ENCODE measurements at places on chromosomes 3 and 15.

GRCh38 chr3:39592311-39593050 lies 125.0 kb downstream of the MOBP start:
- no peak for DNase-seq

- DNase-seq: no peak
Measured at GRCh38 chr15:98745179-98745578, 96.8 kb downstream of the IGF1R start.

GRCh38 chr3:78785004-78785403 lies 982.8 kb downstream of the ROBO1 start:
- no peak for DNase-seq

DNA sequence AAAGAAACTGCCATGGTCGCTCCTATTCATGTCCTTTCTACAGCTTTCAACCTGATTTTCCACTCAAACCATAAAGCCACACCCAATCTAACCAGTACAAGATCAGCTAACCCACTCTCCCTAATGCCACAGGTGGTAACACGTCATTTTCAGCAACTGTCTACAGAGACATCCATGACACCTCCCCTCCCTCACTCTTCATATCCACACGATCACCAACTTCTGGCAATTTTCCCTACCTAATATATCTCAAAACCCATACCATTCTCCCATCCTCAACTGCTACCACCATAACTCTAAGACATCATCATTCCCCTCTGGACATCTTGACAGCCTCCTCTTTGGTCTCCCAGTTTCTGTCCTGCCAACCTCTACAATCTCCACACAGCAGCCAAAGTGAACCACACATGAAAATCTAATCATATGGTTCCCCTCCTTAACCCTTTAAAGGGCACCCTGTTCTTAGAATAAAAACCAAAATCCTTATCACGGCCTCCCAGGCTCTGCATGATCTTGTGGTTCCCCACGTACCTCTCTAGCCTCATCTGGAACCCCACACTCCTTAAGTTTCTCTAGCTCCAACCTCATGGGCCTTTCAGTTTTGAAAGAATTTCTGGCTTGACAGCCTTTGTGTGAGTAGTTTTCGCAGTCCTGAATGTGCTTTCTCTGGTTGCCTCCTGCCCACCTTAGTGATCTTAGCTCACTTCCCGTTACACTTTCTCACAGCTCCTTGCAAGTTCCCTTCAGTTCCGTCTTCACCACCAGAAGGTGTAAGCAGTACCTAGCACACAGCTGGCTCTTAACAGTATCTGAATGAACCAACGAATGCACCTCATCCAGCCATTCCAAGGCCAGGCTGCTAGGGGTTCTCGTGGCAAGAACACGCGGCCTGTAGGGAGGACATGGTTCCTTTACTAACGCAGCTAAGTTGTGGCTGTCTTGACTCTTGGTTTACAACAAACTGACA lies 33.4 kb downstream of the SPINK8 start:
- DNase-seq: no peak

DNA sequence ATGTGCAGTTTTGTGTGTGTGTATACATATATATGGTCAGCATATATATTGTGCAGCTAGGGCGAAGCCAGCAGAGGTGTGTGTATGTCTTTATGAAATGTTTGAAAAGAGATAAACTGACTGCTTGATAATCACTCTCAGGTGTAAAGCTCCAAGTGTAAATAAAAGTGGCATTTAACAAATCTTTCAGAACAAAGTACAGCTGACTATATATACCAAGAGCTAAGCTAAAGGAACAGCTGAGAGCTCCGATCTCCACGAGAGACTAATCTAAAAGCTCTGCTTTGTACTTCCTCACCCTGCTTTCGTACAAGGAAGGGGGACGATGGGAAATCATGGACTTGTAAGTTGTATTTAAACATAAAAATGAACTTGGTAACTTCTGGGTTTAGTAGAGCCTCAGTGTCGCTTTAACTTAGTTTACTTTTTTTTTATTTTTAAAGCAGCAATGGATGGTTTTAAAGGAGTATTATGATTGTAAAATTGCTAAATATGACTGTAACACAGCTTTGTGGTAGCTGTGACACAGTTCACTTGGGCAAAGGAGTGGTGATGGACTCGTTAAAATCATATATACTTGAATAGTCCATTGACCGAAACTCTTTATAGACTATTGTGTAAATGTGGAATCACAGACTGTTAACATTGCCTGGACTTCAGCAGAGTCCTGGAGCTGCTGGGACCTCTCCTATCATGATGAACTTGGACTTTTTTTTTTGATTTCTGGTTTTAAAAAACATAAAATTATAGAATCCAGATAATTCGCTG lies 11.4 kb upstream of the ITPKA start:
- no peak for DNase-seq

DNA sequence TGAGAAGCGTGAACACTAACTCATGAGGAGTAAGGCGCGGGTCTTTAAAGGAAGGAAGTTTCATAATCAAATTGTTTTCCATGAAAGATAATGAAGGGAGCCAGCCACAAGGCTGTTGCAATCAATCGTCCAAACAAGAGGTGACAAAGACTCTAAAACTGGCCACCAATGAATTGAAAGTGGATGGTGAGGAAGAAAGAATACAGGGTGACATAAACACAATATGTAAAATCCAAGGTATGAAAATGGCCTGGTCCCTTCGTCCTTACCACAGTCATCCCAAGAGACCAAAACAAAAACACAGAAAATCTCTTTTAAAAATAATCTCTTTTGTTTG lies 12.0 kb downstream of the CD86 start:
- DNase-seq: no peak

- no peak for DNase-seq
Measured at GRCh38 chr3:187758318-187758955, 13.2 kb upstream of the BCL6 start.

DNA sequence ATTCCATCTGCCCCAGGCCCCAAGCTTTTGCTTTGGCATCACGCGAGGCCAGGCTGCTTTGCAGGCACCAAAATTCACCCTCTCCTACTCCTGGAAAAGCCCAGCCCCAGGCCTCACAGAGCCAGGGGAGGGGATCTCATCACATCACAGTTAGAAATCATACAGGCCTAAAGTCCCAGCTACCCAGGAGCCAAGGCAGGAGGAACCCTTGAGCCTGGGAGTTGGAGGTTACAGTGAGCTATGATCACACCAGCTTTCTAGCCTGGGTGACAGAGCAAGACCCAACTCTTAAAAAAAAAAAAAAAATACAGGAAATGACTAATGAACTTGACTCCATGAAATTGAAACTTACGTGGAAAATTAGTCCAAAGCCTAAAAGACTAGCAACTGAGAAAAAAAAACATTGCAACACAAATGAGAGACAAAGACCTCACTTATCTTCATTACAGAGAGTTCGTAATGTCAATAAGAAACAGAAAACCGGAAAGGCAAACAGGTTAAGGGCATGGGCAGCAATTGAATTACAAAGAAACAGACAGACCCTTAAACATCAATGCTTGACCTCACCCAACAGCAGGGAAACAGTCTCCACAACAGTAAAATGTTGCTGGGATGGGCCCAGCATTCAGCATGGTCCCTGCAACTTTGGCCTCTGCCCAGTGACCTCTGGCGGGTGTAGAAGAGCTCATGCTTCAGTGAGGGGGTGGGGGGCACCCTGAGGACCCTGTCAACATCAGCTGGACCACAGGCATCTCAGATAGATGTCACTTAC lies 151.5 kb downstream of the LRRK1 start:
- DNase-seq: no peak

- DNase-seq: no peak
Measured at GRCh38 chr3:31743331-31744089, 210.8 kb downstream of the STT3B start.

DNA sequence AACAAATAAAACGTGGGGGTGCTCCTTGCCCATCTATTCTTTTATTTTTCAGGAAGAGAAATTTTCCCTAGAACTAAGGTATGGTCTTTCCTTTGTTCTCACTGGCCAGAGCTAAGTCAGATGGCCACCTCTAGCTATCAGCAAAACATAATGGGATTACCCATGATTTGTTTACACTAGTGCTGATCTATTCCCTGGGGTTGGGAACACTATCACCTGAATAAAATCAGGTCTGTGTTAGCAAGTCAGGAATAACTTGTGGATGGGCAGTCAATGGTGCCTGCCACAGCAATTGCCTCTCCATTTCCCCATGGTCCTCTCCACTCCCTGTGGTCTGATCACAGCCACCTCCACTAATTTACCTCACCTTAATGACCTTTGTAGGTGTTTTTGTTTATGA lies 181.7 kb upstream of the CADPS start:
- DNase-seq: no peak
